T follicular helper cell (primary cell): ENCODE measurements at places on chromosomes 11 and 22.

- DNase-seq = no peak
Measured at GRCh38 chr11:48025984-48026340, 45.6 kb downstream of the PTPRJ start.

- no peak for DNase-seq
Measured at GRCh38 chr22:33000342-33001280, 57.6 kb downstream of the SYN3 start.

GRCh38 chr11:119729581-119729927, 554 bp upstream of the NECTIN1 start:
- DNase-seq = no peak

- no peak for DNase-seq
Measured at GRCh38 chr11:3163241-3163981, 1.7 kb downstream of the OSBPL5 start.

DNA sequence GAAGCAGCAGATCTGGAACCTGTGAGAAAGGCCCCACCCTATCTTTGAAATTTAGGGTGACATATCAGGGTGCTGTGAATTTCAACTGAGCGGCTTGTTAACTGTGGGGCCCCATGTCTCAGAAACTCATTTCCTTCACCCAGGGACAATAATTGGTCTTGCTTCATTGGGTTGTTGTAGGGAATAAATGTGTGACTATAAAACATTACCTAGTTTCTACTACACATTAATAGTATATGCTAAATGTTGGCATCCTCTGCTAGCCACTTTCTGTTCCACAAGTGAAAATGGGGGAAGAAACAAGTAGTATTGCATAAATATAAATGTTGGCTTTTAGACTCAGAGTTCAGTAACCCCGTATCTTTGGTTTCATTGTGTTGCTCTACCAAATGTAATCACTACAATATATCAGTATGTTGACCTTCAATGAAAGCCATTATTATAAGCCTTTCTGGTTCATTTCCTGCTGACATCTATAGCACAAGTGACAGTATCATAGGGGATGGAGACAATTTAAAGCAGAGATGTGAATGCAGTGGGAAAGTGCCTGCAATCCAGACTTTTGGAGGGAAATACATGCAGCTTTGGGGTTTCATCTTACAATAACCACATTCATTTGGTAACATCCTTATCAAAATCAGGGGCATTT, 905.5 kb upstream of the RAG2 start:
- DNase-seq = no peak

- no peak for DNase-seq
Measured at GRCh38 chr22:44705022-44705297, 3.0 kb downstream of the PRR5 start.

GRCh38 chr11:9081153-9081552, 10.2 kb downstream of the SCUBE2 start:
- no peak for DNase-seq

DNA sequence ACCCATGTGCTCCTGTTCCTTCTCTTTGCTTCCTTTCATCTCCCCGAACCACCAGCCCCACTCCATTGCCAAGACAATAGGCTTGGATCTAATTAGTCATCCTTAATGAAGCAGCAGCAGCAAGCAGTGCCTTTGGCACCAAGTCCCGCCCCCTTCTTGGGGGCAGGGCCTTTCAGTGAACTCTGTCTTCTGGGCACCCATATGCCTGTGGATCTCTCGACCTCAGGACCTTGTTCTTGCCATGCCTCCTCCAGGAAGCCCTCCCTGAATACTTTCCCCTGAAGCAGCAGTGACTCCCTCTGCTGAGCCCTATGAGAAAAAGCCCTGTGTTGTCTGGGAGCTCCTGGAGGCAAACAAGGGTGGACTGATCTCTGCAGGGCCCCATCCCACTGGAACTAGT, 32.1 kb downstream of the ARHGEF17 start:
- DNase-seq = no peak

- no peak for DNase-seq
Measured at GRCh38 chr22:33577862-33578411, 342.3 kb downstream of the LARGE1 start.

DNA sequence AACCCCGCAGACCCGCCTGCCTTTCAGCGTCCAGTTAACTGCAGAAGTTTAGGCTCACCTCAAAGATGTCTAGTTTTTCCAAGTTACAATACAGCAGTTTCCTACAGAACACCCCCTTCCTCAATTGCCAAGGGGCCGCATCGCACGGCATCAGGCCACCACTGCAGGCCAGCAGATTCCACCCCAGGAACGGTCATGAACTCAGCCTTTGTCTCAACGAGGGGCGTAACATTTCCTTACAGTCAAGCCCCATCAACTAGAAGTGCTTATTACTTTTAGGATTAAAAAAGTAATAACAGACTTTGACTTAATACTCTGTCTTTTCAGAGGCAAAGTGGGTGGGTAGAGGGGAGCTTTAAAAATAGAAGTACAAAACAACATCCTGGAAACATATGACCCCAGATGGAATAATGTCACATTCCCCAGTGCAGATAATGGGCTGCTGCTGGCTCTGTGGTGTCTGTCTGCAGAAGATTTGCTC, 36.3 kb downstream of the PPP2R1B start:
- DNase-seq = no peak

- DNase-seq = no peak
Measured at GRCh38 chr22:36586271-36586670, 57.3 kb upstream of the EIF3D start.

GRCh38 chr22:20273758-20274181, 5.7 kb upstream of the RTN4R start:
- DNase-seq = no peak

GRCh38 chr22:39703928-39704639, 133.5 kb downstream of the CACNA1I start:
- DNase-seq = no peak

DNA sequence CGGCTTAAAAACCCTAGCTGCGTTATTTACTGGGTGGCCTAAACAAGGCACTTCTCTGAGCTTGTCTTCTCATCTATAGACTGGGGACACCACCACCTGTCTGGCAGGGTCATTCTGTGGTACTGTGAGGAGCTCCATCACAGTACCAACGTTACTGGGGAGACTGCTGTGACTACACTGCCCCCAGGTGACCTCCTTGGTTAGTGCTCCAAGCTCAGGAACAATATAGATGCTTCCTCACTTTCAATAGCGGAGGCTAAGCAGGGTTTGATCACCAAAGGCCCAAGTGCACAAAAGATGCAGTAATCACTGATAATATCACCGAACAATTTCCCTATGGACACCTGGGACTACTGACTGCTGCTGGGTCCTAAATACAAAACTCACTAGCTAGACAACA, 18.8 kb downstream of the PRPF19 start:
- DNase-seq = no peak

DNA sequence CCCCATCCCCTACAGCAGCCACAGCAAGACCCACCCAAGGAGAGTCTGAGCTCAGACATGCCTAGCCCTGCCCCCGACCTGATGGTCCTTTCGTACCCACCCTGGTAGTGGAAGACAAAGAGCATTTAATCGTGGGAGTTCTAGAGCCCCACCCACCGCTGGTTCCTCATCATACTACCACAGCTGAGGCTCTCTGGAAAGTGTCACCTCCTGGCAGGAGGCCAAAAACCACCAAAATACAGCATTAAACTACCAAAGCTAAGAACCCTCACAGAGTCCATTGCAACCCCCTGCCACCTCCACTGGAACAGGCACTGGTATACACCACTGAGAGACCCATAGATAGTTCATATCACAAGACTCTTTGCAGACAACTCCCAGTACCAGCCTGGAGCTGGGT, 311.1 kb downstream of the TENM4 start:
- DNase-seq = no peak
